Stimulated activated CD8-positive, alpha-beta memory T cell treated with anti-CD3 and anti-CD28 coated beads, Interleukin-2, amount 100 ng/mL, for 1 hour (primary cell): ENCODE measurements at places on chromosomes 6 and 20.

DNA sequence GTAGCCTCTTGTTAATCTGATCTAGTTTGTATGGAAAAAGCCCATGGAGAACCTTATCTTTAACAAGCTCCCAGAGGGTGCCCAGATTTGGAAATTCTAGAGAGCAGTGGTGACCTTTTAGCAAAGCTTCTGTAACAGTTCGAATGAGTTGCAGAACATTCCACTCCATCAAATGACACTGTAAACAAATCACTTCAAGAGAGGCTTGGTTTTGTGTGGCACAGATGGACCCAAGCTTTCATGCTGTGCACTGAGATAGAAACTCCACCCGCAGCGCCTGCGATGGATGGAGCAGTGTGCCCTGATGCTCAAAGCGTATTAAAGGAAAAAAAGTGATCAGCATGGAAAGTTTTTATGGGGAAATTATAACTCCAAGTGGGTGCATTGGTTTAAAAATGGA lies 55.1 kb upstream of the ISM1 start:
- DNase-seq: no peak

DNA sequence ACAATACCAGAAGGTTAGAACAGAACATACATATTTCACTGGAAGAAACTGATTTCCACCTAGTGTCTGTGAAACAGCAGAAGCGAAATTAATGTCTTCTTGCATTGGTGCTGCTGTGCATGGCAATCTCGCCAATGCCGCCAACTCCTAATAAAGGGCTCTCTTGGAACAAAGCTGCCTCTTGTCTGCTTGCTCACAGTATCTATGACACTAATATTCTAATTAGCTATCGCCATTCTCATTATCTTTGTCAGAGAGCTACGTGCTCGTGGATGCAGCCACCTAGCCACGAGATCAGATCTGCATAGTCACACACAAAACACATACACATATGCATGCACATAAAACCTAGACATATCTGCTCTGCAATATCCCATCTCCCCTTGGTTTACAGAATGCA lies 145.9 kb upstream of the OLIG3 start:
- DNase-seq: no peak

DNA sequence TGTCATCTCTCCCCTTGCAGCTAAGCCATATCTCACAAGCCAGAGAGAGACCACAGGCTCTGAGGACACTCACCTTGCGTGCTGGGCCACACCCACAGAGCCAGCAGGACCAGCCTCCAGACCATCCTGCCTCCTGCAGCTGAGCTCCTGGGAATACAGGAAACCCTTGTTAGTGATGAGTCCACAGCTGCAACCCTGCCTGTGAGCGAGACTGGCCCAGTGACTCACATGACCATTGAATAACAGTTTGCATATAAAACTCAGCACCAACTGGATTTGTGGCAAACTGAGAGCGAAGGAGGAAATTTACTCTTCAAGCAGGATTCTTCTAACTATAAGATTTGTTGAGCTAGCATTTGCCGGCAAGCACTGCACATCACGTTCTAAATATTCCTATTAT lies 3.0 kb downstream of the THBS2 start:
- DNase-seq: no peak

- DNase-seq: no peak
Observed at GRCh38 chr20:4932061-4932460, 69.2 kb downstream of the SLC23A2 start.

DNA sequence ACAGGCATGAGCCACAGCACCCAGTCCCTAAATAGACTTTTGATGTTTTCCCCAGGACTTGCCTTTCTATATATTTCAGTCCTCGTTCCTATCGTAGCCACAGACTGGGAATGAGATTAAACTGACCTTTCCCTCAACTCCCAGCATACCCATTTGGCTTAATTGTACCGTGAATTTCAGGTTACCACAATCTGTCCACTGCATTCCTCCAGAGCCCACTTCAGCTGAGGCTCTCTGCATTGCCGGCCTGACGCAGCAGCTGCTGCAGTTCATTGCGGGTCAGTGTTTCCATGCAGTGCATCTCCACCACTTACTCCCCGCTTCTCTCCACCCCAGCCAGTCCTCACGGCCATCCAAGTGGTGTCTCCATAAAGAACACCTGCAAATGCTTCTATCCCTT lies 103.1 kb upstream of the RIN2 start:
- DNase-seq: no peak

DNA sequence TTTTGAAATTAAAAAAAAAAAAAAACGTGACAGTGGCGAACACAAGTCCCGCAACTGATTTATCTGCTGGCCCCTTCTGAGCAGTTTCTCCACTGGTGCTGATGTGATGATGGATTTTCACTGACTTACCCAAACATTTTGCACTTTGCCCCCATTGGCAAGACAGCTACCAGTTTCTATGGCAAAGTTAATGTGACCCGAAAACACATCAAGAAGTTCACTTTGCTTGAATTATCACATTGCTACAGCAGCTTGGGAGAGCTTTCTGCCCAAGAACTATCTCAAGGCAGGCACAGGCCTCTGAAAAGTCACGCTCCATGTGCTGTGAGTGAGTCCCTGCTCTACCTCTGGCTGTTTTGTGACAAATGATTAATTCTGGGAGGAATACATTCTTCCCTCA lies 127.9 kb upstream of the EDN1 start:
- no peak for DNase-seq

DNA sequence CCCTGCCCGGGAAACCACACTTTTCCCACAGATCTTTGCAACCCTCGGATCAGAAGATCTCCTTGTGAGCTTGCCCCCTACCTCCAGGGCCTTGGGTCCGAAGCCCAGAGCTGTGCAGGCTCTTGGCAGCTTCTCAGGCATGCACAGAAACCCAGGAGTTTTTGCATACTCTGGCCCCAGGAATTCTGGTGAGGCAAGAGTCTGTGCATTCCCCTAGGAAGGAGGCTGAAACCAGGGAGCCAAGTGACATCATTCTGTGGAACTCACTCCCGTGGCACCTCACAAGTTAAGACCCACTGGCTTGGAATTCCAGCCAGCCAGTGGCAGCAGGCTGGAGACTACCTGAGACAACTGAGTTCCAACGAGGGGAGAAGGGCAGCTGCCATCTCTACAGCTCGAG lies 100.1 kb downstream of the TNFRSF21 start:
- DNase-seq: no peak

DNA sequence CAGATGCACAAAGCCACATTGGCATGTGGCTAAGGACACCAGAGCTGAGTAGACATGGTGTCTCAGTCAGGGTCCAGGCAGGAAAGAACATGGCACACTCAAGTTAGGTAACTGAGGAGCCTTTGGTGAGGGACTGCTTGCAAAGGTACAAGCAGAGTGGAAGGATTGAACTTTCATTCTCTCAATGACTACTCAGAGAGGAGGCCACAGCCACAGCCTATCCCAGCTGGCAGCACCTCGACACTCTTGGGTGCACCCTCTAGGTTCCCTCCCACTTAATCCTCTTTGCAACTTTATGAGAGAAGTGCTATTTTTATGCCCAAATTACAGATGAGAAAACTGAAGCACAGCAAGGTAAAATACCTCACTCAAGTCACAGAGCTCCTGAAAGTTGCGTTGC lies 73.4 kb downstream of the ISM1 start:
- DNase-seq: no peak

GRCh38 chr6:37283268-37283667 lies 25.3 kb upstream of the TMEM217 start:
- DNase-seq: no peak
